GM04504 (cell line): ENCODE measurements at places on chromosomes 12 and 14.

DNA sequence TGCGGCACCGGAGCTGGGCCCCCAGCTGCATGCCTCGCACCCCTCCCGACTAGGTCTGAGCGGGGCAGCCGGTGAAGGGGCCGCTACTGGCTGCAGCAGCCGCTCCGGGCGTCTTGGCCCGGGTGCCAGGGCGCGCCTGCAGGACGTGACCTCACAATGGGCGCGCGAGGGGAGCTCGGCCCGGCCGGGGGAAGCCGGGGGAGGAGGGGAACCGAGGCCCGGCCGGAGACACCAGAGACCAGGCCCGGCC, 353 bp downstream of the BAG5 start:
- no peak for DNase-seq

DNA sequence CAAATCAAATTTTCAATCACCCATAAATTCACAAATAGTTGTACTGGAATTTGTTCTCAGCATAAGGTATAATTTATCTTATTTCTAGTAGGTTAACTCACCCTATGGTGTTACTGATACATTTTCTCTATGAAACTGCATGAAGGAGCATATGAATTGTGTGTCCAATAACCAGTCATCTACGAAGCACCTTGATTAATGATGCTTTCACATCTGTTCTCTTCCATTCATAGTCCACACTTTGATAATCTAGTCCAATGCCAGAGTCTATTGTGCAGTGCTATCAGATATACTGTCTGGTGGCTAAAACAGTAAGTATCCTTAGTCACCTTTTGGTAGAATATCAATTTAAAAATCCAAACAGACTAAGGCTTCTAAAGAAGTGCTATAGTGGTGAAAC, 876.0 kb downstream of the RPS29 start:
- DNase-seq = no peak

- DNase-seq = no peak
Measured at GRCh38 chr12:131372706-131373195, 338.1 kb upstream of the SFSWAP start.

- no peak for DNase-seq
Measured at GRCh38 chr12:14171106-14171505, 189.7 kb upstream of the GRIN2B start.

DNA sequence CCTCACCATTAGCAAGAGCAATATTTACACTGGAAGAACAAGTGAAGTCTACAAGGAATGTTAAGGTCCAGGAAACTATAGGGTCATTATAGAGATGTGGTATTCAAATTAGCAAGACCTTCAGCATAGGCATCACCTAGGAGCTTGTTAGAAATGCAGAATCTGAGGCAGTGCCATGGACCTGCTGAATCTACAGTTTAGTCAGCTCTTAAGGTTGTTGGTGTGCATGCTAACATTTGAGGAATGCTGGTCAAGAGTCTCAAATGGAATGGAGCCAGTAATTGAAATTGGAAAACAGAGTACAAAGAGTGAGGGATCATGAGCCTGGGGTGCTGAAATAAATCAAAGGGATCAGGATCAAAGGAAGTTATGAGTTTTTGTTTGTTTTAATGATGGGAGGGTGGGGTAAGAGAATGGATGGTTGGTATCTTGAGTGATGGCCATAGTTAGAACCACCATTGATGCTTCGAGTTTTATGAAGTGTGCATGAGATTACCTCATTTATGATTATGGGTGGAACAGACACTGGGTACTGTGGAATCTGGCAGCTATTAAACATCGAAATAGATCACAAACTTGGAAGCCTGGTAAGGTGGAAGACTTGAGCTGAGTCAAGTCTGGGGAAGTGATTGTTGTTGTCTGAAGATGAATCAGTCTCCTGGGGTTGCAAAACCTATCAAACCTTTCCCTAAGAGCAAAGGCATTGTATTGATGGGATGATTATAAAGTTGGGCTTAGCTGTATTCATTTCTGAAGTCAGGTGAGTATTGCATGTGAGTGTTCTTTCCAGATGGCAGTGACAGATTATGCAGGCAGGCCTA, 323.3 kb upstream of the E2F7 start:
- DNase-seq = no peak

DNA sequence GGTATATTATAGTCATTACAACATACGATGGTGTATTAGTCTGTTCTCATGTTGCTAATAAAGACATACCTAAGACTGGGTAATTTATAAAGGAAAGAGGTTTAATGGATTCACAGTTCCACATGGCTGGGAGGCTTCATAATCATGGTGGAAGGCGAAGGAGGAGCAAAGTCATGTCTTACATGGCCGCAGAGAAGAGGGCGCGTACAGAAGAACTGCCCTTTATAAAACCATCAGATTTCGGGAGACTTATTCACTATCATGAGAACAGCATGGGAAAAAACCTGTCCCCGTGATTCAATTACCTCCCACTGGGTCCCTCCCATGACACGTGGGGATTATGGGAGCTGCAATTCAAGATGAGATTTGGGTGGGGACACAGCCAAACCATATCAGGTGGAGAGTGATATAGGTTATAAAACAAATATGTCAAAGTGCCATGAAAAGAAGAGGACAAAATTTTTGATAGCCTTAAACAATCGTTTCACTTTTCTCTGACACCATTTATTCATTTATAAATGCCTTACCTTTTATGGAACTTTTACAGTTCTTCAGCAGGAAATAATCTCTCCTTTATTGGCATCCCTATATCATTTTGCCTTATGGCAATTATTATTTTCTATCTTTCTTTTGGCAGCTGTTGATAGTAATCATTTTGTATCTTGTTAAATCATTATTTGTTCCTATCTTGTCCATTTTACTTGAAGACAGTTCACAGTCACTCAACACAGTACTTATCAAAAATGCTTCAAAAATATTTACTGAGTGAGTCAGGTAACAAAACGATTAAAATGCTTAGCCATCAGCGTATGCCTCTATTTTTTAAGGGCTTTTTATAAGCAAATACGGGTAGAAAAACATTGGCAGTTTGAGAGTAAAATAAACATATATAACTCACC, 196.0 kb downstream of the RAD51B start:
- no peak for DNase-seq

DNA sequence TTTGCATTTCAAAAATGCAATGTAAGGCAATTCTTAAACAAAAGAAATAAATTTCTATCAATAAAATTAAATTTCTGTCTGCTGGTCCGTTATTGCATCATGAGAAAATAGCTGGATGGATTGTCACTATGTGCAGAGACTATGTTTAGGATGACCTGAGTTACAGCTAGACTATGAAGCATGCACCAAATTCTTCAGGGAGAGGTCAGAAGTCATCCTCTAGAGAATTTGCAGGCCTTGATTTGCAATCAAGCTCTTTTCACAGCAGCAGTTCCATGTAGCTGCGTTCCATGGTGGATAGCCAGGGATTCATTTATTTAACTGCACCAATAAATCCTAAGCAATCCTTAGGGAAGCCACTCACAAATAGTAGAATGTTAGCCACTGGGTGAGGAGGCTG, 253.7 kb downstream of the MSRB3 start:
- DNase-seq = no peak

GRCh38 chr12:121250359-121250758, 40.4 kb downstream of the P2RX4 start:
- no peak for DNase-seq

- DNase-seq = no peak
Measured at GRCh38 chr12:116948298-116948697, 37.5 kb downstream of the FBXW8 start.

- peak; percentile 4 for DNase-seq
Measured at GRCh38 chr12:82383930-82384552, 25.7 kb downstream of the METTL25 start.

DNA sequence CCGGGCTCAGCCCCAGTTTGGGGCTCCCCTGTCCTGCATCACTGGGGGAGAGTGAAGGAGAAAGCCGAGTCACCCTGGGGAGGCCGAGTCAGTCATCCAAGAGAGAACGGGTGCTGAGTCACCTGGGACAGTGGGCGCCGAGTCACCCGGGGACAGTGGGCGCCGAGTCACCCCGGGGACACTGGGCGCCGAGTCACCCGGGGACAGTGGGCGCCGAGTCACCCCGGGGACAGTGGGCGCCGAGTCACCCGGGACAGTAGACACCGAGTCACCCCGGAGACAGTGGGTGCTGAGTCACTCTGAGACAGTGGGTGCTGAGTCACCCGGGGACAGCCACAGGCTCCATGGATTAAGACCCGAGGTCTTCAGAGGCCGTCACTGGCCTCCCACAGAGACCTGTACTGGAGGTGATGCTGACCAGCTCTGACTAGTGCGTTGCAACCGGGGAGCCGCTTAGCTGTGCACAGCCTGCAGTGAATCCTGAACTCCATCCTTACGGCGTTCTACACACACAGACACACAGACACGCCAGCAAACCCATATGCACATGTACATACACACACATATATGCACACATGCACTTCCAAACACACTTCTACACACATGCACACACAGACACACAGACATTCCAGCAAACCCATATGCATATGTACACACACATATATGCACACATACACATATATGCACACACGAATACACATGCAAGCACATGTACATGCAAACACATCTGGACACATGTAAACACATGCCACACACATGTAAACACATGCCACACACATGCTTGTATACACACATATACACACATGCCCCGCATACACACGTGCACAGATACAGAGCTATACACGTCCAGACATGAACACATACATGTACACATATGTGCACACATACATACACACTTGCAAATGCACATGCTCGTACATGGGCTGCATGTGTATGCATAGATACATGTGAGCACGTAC, 64.9 kb upstream of the GALNT9 start:
- DNase-seq = no peak

GRCh38 chr12:78818487-78818886, 46.1 kb upstream of the SYT1 start:
- no peak for DNase-seq

- no peak for DNase-seq
Measured at GRCh38 chr14:103072595-103073366, 11.2 kb upstream of the LBHD2 start.

- no peak for DNase-seq
Measured at GRCh38 chr12:64177001-64177400, 45.1 kb downstream of the KICS2 start.

GRCh38 chr14:81759541-81759940, 225.9 kb upstream of the SEL1L start:
- DNase-seq = no peak

- no peak for DNase-seq
Measured at GRCh38 chr14:23565626-23566025, 2.0 kb downstream of the AP1G2 start.

DNA sequence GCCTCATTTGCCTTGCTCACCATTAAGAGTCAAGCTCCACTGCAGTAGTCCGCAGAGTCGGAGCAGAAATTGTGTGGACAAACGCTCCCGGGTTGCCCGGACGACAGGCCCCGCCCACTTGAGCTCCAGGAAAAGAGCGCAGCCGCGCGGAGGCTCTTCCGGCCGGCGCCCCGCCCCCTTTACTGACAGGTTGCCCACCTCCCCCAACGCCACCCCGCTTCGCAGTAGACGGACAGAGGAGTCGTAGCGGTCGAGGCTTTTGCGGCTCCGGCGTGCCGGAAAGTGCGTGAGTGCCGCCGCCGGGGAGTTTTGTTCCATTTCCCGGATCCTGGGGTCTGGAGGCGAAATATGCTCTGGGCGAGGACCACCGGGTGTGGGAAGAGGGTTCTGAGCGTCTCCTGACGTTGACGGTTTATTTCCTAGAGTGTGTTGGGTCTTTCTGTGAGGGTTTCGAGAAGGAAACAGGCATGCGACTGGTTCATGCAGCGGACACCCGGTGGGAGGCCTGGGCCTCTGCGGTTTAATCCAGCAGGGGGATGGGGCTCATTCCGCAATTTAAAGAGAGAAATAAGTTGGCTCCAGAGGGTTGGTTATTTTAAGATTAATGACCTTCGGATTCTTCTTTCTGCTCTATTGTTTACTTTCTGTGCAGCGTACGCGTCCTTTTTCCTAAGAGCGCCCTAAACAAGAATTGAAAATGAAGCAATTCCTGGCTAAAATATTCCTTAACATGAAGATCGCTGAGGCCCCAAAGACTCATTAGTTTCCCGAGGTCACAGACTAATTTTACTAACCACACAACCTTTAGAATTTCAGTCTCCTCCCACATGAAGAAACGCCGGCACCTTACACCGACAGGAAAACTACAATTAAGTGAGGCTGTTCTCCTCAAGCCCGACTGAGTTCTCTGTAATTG, at the start of the genes DNAI7 and ETFRF1:
Gene DNAI7, minus strand, starts transcription at position 105 of the 916 bp plus-strand sequence. Its CDS starts 82 bp downstream, at position 23.
Gene ETFRF1, plus strand, starts transcription at position 182 of the 916 bp plus-strand sequence. CDS start 8,720 bp downstream, outside the sequence.
- peak; percentile 83 for DNase-seq

GRCh38 chr12:51908876-51909592, 1.7 kb downstream of the ACVRL1 start:
- DNase-seq = no peak

DNA sequence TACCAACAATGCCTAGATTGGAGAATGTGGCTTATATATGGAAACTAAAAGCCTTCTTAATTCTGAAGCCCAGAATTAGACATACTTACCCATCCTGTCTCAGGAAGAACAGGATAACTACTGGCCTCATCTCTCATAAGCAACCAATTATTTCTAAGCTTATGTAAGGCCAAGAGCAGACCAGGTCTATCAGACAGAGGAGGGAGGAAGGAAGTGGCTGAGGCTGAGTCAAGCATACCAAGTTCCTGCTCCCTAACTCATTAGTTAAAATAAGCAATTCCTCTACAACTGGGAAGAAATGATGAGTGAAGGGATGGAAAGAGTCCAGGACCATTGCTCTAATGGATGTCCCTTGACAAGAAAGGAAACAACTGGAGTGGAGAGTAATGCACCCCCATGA, 27.0 kb upstream of the INSM2 start:
- DNase-seq = no peak

DNA sequence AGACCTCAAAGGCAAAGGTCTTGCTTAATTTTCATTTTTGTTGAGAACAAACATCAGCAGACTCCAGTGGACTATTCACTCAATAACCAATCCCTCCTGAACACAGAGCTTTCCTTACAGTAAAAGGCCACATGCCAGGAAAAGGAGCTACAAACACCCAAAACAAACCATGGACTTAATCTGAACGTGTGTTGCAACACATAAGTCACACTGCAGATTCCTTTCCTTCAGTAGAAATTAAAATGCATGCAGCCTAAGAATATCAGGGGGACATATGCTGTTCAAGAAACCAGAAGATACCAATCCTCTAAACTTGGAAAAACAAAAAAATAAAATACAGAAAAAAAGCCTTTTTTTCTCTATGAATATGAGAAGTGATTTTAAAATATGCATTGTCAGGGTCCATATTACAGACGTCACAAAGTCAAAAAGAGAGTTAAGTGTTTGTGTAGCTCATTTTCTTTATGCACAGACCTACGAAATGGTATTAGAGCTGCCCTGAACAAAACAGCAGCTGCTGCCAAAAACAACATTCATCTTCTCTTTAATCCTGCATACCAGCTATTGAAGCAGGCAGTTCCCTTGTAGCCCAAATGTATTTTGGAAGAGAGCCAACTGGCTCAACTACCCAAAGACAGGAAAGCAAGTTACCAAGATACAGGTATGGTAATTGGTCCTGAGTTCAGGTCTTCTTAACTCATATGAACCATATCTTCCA, 26.2 kb downstream of the KITLG start:
- DNase-seq = peak; percentile 78

- no peak for DNase-seq
Measured at GRCh38 chr12:76652402-76652801, 92.8 kb upstream of the OSBPL8 start.

DNA sequence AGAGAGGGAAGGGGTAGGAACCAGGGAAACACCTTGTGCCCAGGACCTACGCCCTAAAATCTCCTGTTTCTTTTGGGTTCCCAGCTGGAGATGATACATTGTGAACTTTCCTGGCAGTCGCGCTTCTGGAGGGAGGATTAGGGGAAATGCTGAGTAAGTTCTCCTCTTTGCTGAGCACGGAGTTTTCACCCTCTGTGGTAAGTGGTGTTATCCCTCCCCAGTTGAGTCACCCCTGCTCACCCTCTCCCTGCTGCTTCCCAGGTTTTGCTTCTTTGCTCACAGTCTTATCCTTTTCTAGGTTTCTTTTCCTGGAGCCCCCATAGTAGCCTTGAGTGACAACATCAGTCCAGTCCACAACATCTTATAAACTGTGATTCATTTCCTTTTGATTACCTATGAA, 789.1 kb downstream of the TMEM121 start:
- DNase-seq = no peak
